D341Med (cell line): ENCODE measurements at places on chromosomes 5 and 9.

GRCh38 chr5:159549046-159549445 lies 218.8 kb upstream of the IL12B start:
- no peak for DNase-seq

- DNase-seq = no peak
Observed at GRCh38 chr5:163447191-163447590, 9.8 kb downstream of the CCNG1 start.

- peak; percentile 66 for DNase-seq
Observed at GRCh38 chr5:96614110-96614691, 48.0 kb upstream of the CAST start.

- no peak for DNase-seq
Observed at GRCh38 chr5:9713959-9714586, 83.9 kb upstream of the TAS2R1 start.
